ENCODE measurements at places on chromosomes 1 and 21.

- H3K4me3 ChIP-seq, result no peak within 1 kb of the TSS
- H3K27ac ChIP-seq, result peak within 1 kb of the TSS; percentile 43
- H3K27me3 ChIP-seq, result no peaks in the 10 kb centered on the region
- peak; percentile 69 for DNase-seq
- H3K4me1 ChIP-seq, result peaks cover 12% of the 10 kb centered on the region
These were observed at the start of gene MAP1LC3C for GRCh38 chr1:241999026-241999425. Gene MAP1LC3C, minus strand, starts transcription at chr1:241999098. Its CDS starts 90 bp downstream, at chr1:241999008.

GRCh38 chr1:212225416-212225815 is 59.8 kb upstream of the PPP2R5A start:
- H3K4me1 ChIP-seq, result peaks cover 31% of the 10 kb centered on the region
- no peaks in the 10 kb centered on the region for H3K27me3 ChIP-seq
- DNase-seq, result no peak
- H3K4me3 ChIP-seq, result no peak overlapping the region
- H3K27ac ChIP-seq, result peak overlapping the region; percentile 94
- no peaks in the 10 kb centered on the region for H3K36me3 ChIP-seq

DNA sequence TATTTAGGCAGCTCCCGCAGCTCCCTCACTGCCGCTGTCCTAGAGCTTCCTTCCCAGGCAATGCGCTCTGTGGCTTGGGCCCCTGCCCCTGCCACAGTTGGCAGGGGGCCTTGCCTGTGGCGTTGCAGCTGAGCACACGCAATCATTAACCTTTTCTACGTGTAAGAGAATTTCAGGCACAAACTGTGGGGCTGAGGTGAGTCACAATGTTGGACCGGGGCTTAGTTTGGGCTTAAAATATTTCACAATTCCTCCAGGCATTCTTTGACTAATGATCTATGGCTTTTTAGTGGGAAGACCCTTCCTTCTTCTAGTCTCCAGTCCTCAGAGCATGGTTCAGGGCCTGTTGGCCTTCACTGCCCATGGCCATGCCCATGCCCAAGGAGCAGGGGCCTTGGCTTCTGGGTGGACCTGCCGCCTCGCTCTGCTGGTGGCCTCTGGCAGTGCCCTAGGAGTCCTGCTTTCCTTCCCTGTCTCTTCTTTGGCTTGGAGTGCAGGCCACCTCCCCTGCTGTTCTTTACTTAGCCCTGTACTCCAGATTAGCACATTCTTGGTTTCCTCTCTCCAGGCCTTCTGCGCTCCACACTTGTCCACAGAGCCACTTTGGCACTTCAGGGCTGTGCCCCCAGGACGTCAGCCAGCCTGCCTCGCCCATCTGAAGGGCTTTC is 39.2 kb downstream of the MAPKAPK2 start:
- peak overlapping the region; percentile 66 for H3K27ac ChIP-seq
- H3K36me3 ChIP-seq, result no peaks in the 10 kb centered on the region
- peak; percentile 84 for DNase-seq
- no peaks in the 10 kb centered on the region for H3K27me3 ChIP-seq

DNA sequence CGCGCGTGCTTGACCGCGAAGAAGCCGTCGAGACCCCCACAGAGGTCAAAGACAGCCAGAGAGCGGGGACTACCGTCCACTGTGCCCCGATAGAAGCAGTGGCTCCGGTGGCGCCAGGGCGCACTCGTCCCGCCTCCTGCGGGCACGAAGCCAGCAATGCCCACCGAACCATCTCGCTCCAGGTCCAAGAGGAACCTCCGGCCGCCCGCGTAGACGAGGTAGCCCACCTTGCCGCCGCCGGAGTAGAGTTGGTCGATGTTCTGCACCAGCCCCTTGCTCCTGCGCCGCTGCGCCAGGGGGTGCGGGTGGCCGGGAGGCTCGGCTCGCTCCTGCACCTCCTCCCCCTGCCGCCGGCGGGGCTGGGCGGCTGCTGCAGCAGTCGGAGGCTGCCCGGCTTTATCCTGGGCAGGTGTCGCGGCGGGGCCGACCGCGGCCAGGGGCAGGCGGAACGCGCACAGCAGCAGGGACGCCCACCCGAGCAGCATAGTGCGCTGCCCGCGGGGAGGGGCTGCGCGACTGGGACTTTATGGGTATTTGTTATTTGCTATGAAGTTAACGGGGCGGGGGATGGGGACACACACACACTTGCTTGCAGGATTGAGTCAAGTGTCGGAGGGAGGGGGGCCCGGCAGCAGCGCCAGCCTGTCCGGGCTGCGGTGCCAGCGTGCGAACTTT is 844 bp downstream of the ADAMTS5 start:
- no peaks in the 10 kb centered on the region for H3K36me3 ChIP-seq
- H3K4me1 ChIP-seq, result peaks cover 20% of the 10 kb centered on the region
- DNase-seq, result peak; percentile 81
- peak overlapping the region; percentile 56 for H3K4me3 ChIP-seq

- no peak overlapping the region for H3K27ac ChIP-seq
- no peaks in the 10 kb centered on the region for H3K27me3 ChIP-seq
- H3K4me3 ChIP-seq, result no peak overlapping the region
These were observed 37.9 kb downstream of the UBE2G2 start for GRCh38 chr21:44763451-44764318.

DNA sequence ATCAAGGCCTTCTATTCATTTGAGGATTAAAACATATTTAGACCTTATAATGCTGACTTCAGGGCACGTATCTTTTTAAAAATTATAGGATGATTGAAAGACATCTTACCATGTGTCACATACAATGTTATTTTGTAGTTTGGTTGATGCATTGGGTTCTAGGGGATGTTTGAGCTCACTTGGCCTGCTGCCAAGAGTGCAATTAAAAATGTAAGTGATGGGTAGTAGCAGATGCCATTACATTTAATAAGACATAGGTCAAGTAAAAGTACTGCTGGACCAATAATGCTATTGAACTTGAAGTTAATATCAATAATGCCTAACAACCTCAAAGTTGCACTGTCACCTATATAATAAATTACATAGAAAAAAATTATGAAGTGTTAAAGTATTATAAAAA is 616.5 kb upstream of the RGS18 start:
- H3K4me1 ChIP-seq, result no peaks in the 10 kb centered on the region
- no peak overlapping the region for H3K27ac ChIP-seq
- no peak overlapping the region for H3K4me3 ChIP-seq
- no peaks in the 10 kb centered on the region for H3K27me3 ChIP-seq

DNA sequence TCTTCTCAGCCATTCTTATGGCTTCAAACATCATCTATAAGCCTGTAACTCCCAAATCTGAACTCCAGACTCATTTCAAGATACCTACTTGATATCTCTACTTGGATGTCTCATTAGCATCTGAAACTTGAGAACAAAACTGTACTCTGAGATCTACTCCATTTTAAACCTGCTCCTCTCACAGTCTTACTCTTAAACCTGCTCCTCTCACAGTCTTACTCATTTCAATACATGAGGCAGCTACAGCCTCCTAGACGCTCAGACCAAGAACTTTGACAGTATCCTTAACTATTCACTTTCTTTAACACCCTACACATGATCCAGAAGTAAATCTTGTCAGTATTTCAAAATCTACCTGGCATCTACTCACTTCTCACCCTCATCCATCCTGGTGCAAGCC is 54.3 kb downstream of the NBPF6 start:
- H3K27me3 ChIP-seq, result no peaks in the 10 kb centered on the region
- no peak for DNase-seq
- no peaks in the 10 kb centered on the region for H3K4me1 ChIP-seq

GRCh38 chr1:153404086-153404635 is 12.2 kb upstream of the S100A7A start:
- H3K36me3 ChIP-seq, result no peaks in the 10 kb centered on the region
- no peaks in the 10 kb centered on the region for H3K27me3 ChIP-seq
- no peak for DNase-seq
- no peak overlapping the region for H3K4me3 ChIP-seq
- H3K27ac ChIP-seq, result no peak overlapping the region

DNA sequence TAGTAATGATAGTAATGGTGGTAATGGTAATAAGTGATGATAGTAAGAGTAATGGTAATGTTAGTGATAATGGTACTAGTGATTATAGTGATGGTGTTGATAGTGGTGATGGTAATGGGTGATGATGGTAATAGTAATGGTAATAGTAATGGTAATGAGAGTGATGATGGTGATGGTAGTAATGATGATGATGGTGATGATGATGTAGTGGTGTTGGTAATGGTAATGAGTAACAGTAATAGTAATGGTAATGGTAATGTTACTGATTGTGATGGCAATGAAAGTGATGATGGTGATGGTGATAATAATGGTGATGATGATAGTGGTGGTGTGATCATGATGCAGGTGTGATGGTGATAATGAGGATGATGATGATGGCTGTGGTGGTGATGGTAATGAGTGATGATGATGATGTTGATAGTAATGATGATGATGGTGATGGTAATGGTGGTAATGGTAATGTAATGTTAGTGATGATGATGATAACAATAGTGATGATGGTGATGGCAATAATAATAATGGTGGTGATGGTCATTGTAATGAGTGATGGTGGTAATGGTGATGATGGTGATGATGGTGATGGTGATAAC is 235.0 kb downstream of the MATN1 start:
- H3K27ac ChIP-seq, result no peak overlapping the region
- H3K27me3 ChIP-seq, result no peaks in the 10 kb centered on the region
- no peaks in the 10 kb centered on the region for H3K36me3 ChIP-seq
- H3K4me1 ChIP-seq, result no peaks in the 10 kb centered on the region

DNA sequence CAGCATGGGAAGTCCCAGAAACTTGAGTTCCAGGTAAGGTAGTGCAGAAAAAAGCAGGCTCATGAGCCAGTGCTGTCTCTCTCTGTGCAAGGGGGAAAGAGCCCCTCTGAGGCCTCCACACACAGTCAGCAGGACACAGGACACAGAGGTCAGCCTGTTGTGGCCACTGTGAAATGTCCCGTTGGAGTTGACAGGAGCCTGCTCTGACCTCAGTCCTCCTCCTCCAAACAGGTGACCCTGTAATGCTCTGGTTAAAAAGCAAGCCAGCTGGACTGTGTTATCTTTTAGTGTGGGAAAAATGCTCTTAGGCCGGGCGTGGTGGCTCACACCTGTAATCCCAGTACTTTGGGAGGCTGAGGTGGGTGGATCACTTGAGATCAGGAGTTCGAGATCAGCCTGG is 24.2 kb upstream of the GPR157 start:
- DNase-seq, result no peak
- no peak overlapping the region for H3K4me3 ChIP-seq
- H3K27ac ChIP-seq, result no peak overlapping the region
- H3K27me3 ChIP-seq, result no peaks in the 10 kb centered on the region
- no peaks in the 10 kb centered on the region for H3K36me3 ChIP-seq

DNA sequence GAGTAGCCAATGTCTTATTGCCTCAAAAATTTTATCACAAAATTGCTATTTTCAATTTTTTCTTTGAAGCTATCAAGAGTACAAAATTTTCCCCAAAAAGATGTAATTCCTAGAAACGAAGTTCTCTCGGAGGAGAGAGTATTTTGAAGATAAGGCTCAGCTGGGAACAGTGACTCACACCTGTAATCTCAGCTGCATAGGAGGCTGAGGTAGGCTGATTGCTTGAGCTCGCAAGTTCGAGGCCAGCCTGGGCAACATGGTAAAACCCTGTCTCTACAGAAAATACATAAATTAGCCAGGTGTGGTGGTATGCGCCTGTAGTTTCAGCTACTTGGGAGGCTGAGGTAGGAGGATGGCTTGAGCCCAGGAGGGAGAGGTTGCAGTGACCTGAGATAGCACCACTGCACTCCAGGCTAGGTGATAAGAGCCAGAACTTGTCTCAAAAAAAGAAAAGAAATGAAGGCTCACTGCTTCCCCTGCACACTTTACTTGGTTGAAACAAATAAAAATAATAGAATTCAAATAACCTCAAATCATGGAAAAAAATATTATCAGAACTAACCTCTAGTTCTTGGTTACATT is 22.2 kb downstream of the TUT4 start:
- peaks cover 3% of the 10 kb centered on the region for H3K4me1 ChIP-seq
- H3K4me3 ChIP-seq, result no peak overlapping the region
- no peak overlapping the region for H3K27ac ChIP-seq
- no peaks in the 10 kb centered on the region for H3K27me3 ChIP-seq
- H3K36me3 ChIP-seq, result no peaks in the 10 kb centered on the region
- DNase-seq, result no peak

- no peak overlapping the region for H3K27ac ChIP-seq
- no peak for DNase-seq
- H3K27me3 ChIP-seq, result no peaks in the 10 kb centered on the region
These were observed 24.2 kb downstream of the RSPH1 start for GRCh38 chr21:42471716-42472330.

- no peaks in the 10 kb centered on the region for H3K36me3 ChIP-seq
- no peak overlapping the region for H3K4me3 ChIP-seq
- H3K27ac ChIP-seq, result no peak overlapping the region
These were observed 7.8 kb downstream of the LMOD1 start for GRCh38 chr1:201938440-201939035.

- H3K27ac ChIP-seq, result no peak overlapping the region
- H3K27me3 ChIP-seq, result no peaks in the 10 kb centered on the region
- DNase-seq, result no peak
- no peaks in the 10 kb centered on the region for H3K36me3 ChIP-seq
- peaks cover 5% of the 10 kb centered on the region for H3K4me1 ChIP-seq
- H3K4me3 ChIP-seq, result no peak overlapping the region
These were observed 283.0 kb upstream of the PLXNA2 start for GRCh38 chr1:208527156-208527555.

- H3K4me1 ChIP-seq, result peaks cover 42% of the 10 kb centered on the region
- H3K4me3 ChIP-seq, result no peak overlapping the region
- no peaks in the 10 kb centered on the region for H3K27me3 ChIP-seq
- DNase-seq, result no peak
These were observed 635.9 kb downstream of the MATN1 start for GRCh38 chr1:30087465-30087864.

GRCh38 chr1:207801819-207802218 is 50.0 kb downstream of the CD46 start:
- no peak for DNase-seq
- H3K27ac ChIP-seq, result no peak overlapping the region
- H3K27me3 ChIP-seq, result no peaks in the 10 kb centered on the region
- H3K4me3 ChIP-seq, result no peak overlapping the region
- H3K4me1 ChIP-seq, result peaks cover 44% of the 10 kb centered on the region

DNA sequence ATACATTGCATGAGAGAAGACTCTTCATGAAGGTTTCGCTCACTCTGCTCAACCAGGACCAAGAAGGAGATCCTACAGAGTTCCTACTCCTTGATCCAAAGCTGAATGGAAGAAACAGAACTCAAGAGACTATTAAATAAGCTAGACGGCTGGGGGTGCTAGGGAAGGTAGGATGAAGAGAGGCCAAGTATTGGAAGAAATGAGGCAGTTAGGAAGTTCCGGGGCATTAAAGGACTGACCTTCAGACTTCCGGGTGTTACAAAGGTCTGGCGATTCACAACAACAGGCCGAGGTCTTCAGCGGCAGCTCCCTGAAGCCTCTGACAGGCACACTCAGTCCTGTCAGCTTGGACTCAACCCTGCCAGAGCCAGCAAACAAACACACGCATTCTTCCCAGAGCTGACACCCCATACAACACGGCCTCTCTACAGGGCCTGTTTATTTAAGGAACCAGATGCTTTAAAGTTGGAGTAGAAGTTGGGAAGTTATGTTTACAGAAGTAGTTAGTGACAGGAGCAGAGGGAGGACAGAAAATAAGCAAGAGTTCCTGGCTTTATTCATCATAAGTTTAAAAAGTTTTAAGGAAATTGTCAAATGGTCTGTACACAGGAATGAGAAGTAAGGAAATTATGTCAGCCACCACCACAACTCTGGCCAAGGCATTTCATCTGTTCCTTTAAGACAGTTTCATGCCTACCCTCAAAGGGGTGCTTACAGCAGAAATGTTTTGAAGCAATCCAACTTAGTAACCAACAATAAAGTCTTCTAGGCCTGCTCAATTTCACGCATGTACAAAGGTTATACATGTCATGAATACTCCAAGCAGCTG is 4.7 kb downstream of the SORT1 start:
- H3K27me3 ChIP-seq, result no peaks in the 10 kb centered on the region
- H3K36me3 ChIP-seq, result no peaks in the 10 kb centered on the region
- DNase-seq, result peak; percentile 89
- peaks cover 59% of the 10 kb centered on the region for H3K4me1 ChIP-seq
- no peak overlapping the region for H3K4me3 ChIP-seq
